ACHN (cell line): ENCODE measurements at places on chromosomes 11 and 22.
A peak's percentile ranks its signal among the peaks of the same experiment; 100 is the strongest.

- DNase-seq: no peak
These were observed 23.3 kb downstream of the SAMM50 start for GRCh38 chr22:43978558-43978957.

DNA sequence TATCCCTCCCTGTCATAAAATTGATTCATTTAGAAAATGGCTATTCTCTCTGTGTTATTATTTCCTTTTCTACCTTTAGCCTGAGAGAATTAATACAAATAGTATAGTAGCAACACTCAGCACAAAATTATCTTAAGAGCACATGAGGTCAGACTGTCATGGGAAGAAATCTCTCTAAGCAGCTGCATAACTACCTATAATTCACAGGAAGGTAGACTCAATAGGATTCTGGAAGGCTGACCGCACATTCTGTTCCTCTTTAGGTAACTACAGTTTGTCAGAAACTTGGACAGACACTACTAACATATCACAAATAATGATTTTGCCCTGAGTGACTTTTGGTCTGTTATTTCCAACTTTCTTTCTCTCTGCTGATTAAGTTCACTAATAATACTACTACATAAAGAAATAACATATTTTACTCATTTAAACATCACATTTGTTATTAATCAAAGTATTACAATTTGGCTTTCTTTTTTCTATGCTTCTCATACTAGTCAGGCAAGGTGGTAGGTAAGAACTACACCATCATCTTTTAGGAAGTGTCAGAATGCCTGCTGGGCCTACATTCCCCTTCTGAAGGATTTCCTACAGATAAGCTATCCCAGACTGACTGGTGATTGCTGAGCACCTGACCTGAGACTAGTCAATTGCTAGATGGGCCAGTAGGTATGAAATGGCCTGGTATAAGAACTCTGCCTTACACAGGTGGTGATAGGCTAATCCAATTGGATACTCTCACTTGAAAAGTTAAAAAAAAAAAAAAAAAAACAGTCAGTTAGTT, 325.1 kb downstream of the DLG2 start:
- no peak for DNase-seq

DNA sequence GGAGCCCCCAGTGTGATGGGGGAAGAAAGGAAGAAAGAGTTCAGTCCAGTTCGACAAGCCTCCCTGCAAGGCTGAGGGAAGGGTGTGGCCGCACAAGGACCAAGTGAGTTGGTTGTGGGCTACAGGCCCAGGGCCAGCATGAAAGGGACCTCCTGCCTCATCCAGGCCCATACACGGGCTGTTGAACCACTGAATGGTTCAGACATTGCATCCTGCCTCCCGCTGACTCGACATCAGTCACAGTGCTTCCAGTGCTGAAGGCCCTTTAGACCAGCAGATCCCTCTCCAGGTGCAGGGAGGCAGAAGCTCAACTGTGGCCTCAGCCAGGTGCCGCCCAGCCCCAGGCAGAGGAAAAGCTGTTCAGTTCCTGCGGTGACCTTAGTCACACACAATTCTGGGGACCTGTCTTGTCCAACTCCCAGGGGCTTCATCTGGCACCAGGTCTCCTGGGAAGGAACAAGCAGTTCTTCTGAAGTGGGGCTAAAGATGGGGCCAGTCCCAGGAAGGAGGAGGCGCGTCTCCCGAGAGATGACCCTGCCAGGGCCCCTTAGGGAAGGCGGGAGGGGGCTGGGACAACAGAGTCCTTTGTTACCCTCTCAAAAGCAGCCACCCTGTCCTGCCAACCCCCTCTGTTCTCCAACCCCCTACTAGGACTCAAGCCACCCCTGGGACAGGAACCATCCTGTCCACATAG, 6.6 kb downstream of the ARRB1 start:
- DNase-seq: no peak

DNA sequence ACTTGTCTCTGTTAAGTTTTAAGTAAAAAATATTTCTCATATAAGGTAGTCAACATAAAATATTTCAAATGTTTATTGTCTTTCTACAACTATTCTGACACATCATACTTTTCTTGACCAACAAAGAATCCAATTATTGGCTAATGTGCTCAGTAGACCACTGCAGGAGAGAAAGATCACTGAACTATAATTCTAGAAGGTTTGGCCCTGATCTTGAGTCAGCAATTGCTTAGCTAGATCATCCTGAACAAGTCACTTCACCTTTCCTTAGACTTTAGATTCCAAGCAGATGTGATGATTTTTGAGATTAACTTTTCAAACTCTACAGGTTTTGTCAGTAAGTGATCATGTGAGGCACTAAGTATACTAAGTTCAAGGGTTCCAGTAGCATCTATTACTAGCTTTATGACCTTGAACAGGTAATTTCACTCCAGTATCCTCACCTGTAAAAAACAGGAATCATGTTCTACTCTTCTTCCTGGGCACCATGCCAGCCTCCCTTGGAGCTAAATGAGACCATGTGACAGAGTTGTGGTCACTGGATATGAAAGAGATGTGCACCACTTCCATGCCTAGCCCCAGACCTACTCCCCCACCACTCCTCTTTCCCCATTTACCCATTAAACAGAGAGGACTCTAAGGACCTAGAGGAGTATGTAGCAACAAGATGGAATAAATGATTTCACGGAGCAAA, 17.3 kb downstream of the PGM2L1 start:
- peak; percentile 3 for DNase-seq

DNA sequence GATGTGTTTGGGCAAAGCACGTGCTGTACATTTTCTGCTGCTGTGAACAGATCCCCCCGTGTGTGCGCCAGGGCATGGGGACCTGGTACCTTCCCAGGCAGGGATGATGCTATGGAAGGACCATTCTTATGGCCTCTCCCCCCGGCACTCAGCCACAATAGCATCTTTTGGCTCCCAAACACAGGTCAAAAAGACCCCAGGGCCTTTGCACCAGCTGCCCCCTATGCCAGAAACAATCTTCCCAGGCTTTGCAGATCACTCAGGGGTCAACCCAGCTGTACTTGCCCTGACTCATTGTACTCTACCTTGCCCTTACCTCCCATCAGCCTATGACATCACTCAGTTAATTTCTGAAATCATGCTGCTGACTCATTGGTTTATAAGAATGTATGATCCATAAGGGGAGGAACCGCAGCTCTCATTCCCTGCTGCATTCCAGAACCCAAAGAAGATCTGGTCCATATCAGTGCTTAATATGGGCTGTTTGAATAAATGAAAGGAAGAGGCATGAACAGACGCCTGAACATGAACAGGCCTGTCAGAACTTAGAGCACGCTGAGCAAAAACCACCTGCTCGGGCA, 100.7 kb downstream of the CELSR1 start:
- no peak for DNase-seq

DNA sequence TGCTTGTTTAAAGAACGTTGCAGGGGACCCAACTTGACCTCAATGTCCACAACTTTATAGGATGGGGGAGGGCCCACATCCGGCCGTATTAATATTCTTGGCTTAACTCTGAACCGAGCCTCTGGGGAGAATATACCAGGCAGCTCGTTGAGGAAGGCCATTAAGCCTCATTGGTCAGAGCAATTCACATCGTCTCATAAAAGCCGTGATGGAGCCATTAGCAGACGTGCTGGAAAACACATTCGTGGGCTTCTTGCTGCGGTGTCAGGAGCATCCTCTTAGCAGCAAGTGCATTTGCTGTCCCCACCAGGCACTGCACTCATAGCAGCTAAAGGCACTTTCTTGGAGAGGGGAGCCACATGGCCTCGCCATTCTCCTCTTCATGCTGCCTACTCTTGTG, 14.9 kb downstream of the DSCAML1 start:
- DNase-seq: no peak

GRCh38 chr11:126114486-126115126, 51.9 kb upstream of the CDON start:
- DNase-seq: no peak

- no peak for DNase-seq
These were observed 37.1 kb downstream of the NECTIN1 start for GRCh38 chr11:119691701-119692539.

DNA sequence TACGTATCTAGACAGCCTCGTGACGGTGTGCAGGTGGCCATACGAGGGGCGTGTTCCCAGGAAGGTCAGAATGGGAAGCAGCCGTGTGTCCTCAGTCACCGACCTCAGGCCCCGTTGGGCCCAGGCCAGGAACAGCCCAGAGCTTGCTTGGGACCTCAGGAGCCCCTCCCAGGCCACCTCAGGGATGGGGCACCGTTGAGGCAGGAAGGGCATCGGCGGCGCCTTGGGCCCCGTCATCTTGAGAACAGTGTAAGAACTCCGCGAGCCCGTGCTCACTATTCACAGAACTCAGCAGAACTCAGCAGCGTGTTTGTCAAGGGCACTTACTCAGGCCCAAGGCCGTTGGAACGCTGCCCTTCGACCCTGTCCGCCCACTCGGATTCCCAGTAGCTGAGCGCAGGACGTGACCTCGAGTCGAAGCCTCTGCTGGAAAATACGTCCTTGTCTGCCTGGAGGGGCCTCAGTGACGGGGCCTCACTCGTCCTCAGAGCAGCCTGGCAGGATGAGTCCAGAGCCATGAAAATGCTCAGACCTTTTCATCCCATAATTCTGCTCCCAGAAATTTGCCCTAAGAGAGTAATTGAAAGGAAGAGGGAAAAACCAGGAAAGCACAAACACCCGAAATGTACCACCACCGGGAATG, 1134.8 kb downstream of the BRD1 start:
- DNase-seq: no peak

GRCh38 chr22:49502126-49502826, 325.4 kb downstream of the BRD1 start:
- peak; percentile 85 for DNase-seq

DNA sequence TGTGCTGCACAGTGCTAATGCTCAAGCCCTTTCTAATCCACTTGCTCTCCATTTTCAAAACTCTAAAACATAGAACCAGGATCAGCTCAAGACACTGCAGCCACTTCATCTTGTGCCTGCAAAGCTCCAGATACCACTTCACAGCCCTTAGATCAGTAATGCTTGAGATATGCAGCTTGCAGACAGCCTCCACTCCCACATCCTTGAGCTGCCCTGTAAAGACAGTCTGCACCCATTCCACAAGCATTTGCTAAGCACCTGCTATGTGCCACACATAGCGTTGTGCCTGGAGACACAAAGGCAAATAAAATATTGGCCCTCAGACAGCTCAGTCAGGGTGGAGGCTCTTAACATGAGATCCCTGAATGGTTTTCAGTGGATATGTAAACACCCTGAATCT, 192.5 kb upstream of the SNX19 start:
- no peak for DNase-seq

DNA sequence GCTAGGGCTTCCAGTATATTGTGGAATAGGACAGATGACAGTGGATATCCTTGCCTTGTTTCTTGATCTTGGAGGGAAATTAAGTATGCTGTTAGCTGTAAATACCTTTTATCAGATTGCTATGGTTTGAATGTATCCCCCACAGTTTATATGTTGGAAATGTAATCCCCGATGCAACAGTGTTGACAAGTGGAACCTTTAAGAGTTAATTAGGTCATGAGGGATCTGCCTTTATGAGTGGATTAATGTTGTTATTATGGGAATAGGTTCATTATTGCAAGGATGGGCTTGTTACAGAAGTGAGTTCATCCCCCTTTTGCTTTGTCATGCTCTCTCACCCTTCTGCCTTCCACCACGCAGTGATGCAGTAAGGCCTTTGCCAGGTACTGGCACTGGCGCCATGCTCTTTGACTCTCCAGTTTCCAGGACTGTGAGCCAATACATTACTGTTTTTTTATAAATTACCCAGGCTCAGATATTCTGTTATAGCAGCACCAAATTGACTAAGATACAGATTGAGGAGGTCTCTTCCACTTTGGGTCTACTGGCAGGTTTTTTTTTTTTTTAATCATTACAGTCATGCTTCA, 16.4 kb downstream of the CABIN1 start:
- DNase-seq: no peak

DNA sequence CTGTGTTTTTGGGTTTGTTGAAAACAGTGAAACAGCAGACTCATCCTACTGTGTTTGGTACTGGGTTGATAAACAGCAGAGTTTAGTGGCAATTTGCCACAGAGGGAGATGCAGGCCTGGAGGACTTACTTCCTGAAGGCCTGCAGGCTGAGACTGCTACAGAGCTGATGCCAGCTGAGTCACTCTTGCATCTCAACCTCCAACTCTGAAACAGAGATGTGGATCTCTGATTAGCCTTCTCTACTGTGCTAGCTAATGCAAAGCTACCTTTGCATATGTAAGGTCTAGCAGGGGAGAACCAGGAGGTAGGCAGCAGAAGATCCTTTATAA, 14.3 kb downstream of the ATP5MG start:
- peak; percentile 89 for DNase-seq

DNA sequence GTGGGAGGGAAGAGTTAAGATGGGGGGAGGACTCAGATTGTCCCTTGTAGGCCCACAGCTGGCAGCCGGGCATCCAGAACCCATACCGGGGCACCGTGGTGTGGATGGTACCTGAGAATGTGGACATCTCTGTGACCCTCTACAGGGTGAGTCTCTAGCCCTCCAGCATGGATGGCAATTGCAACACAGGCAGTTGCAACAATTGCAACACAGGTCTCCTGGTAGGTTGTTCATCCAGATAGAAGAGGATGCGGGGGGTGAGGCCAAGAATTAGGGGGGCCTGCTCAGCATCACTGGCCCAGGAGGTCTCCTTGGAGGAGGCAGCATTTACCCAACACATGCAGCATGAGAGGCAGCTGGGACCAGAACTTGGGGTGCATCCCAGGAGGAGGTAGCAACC, 3.4 kb downstream of the EHBP1L1 start:
- no peak for DNase-seq

- peak; percentile 46 for DNase-seq
These were observed 52.8 kb downstream of the MYH9 start for GRCh38 chr22:36334821-36335603.

DNA sequence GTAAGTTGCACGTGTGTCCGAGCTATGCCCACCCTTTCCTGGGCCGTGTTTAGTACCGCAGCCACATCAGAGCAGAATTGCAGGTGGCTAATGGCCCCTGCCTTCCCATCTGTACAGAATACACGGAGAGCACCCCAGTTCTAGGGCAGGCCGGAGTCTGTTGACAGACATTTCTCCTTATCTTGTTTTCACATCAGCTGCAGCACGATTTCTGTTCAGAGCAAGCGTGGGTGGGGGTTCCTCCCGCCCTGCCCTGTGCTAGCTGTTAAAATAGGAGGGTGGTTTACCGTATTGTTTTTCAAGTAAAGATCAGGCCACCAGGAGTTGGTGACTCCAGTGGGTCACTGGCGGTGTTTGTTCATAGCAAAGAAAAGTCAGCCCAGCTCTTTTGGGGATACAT, 41.1 kb downstream of the UBASH3B start:
- no peak for DNase-seq

DNA sequence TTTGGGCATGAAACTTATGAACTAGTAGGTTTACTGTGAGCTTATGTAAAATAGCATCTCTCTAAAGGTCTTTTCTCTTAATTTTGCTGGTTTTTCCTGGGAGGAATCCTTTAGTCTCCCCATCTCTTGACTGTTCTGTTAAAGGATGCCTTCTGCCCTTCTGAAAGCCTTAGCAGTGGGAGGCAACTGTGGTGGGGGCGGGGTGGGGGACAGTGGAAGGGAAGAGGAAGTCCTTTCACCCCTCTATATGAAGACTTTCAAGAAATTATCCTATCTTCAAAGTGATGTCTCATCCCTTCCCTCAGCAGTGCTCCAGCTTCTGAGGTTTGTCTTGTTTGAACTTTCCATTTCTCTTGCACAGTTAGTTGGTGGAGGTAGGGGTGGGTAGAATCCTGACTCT, 73.1 kb downstream of the ELP4 start:
- DNase-seq: no peak
